Kidney tubule cell (primary cell): ENCODE measurements at places on chromosomes 3 and 15.

DNA sequence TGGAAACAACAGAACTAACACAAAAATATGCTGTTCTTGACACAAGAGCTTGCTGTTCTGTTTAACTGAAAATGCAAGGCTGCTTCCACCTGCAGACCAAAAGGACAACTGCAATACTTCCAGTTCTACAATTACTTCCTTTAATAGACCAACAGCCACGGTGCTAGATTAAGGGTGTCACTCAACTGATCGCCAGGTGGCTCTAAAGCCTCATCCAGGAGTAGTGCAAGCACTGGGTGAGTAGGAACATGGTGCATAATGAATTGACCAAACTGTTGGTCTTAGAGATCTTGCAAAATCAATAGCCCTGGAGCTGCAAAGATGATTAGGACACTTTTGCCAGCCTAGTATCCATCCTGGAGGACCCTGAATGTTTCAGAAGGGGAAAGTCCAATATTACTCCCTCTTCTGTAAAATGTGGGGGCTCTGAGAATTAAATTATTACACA is 3.6 kb upstream of the CLDN16 start:
- DNase-seq = peak; percentile 94

DNA sequence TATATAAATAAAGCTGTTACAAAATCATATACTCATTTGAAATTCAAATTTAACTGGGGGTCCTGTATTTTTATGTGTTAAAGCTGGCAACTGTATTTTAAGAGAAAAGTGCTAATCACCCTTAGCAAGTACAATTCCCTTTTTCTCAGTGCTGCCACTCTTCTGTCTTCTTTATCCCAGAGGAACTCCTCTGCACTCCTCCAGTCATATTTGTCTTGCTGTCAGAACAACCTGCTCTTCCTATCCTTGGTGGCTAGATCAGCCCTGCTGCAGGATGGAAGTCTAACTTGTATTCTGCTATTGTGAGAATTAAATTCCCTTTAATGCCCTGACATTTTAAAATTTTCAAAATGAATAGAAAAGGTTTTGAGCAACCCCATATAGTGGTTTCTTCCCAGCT is 123.9 kb upstream of the TNIK start:
- no peak for DNase-seq

- no peak for DNase-seq
These were observed 206.1 kb downstream of the TIGIT start for GRCh38 chr3:114499976-114500375.

GRCh38 chr3:129890891-129891290 is 2.6 kb downstream of the TMCC1 start:
- no peak for DNase-seq
